B cell (primary cell): ENCODE measurements at places on chromosomes 3 and 15. TPM values are rescaled to one million over a fixed set of nuclear protein-coding genes. Genes with fewer than 3 reads are reported as not detected.

GRCh38 chr15:57476533-57476975 lies 100.2 kb downstream of the CGNL1 start:
- no peaks in the 10 kb centered on the region for H3K36me3 ChIP-seq
- H3K4me1 ChIP-seq, result no peaks in the 10 kb centered on the region
- H3K4me3 ChIP-seq, result no peak overlapping the region
- no peaks in the 10 kb centered on the region for H3K27me3 ChIP-seq
- no peak for DNase-seq

- peak overlapping the region; percentile 55 for H3K4me3 ChIP-seq
- H3K27ac ChIP-seq, result no peak overlapping the region
- H3K4me1 ChIP-seq, result peaks cover 31% of the 10 kb centered on the region
- no peaks in the 10 kb centered on the region for H3K36me3 ChIP-seq
- peaks cover 58% of the 10 kb centered on the region for H3K27me3 ChIP-seq
These were observed 2.8 kb downstream of the FOXB1 start for GRCh38 chr15:60006873-60007272.

Gene SEMA7A
- total RNA-seq, result 39.0 and 44.2 TPM in 2 replicates

Gene GADL1
- not detected in 2 replicates for total RNA-seq

GRCh38 chr3:43747641-43748040 lies 56.9 kb downstream of the ABHD5 start:
- H3K4me3 ChIP-seq, result no peak overlapping the region
- no peaks in the 10 kb centered on the region for H3K27me3 ChIP-seq
- no peaks in the 10 kb centered on the region for H3K36me3 ChIP-seq
- DNase-seq, result no peak

Gene ADGRG7
- total RNA-seq, result not detected in 2 replicates

Gene TM4SF4
- not detected in 2 replicates for total RNA-seq

- no peaks in the 10 kb centered on the region for H3K27me3 ChIP-seq
- no peaks in the 10 kb centered on the region for H3K36me3 ChIP-seq
- peak; percentile 75 for DNase-seq
- H3K4me1 ChIP-seq, result peaks cover 12% of the 10 kb centered on the region
These were observed 31.8 kb upstream of the RASA2 start for GRCh38 chr3:141454906-141455602.

Gene CP
- not detected in 2 replicates for total RNA-seq

Gene CCDC54
- total RNA-seq, result not detected in 2 replicates

Gene KLHL40
- total RNA-seq, result not detected in 2 replicates

DNA sequence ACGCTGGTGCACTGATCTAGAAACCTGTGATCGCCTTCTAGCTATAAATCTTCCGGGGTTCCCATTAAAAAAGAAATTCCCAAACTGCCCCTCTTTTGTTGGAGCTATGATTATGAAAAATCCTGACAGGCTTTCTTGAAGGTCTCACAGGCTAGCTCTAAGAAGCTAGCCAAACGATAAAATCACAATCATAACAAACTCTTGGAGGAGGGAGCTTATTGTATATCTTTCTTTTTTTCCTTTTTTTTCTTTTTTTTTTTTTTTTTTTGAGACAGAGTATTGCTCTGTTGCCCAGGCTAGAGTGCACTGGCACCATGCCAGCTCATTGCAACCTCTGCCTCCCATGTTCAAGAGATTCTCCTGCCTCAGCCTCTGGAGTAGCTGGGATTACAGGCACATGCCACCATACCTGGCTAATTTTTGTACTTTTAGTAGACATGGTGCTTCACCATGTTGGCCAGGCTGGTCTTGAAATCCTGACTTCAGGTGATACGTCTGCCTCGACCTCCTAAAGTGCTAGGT lies 72.0 kb downstream of the MYO1E start:
- peak overlapping the region; percentile 33 for H3K4me3 ChIP-seq
- peak overlapping the region; percentile 62 for H3K27ac ChIP-seq
- no peaks in the 10 kb centered on the region for H3K36me3 ChIP-seq

DNA sequence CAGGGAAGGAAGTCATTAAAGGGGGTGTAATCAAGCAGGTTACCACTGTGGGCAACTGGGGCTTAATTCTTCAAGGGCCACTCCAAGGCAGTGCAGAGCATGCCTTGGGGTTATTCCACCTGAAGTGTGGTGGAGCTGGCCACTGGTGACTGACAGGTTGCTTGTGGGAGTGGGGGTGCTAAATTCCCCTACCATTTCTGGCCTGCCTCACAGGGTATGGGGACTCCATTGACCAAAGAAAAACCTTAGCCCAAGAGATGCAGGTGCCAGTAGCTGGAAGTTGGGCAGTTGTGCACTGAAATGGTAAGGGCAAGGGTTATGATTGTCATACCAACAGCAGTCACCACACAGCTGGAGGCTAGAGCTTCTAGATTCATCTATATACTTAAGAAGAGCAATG lies 93.4 kb downstream of the ZNF621 start:
- peaks cover 18% of the 10 kb centered on the region for H3K27me3 ChIP-seq
- no peak for DNase-seq
